NCI-H1436 treated with DMSO at 0.1 percent for 48 hours (cell line): ENCODE measurements at places on chromosomes 7 and 10.

DNA sequence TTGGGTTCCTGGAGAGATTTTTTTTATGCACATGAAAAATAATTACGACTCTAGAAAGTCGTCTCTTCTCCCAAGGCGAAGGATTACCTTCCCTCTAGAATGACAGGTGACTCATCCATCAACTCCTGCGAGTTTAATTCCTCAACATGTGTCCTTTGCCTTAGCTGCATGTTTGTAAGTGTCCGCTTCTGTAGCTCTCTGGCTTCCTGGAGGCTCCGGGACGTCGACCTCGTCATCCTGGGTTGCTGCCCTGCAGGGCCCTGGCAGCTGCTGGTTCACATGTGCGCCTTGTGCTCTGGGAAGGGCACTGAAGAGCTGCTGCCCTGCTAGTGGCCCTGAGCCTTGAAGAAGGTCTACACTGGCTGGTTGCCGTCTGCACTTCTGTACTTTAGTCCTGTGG, 210.2 kb downstream of the MLLT10 start:
- no peak for DNase-seq

DNA sequence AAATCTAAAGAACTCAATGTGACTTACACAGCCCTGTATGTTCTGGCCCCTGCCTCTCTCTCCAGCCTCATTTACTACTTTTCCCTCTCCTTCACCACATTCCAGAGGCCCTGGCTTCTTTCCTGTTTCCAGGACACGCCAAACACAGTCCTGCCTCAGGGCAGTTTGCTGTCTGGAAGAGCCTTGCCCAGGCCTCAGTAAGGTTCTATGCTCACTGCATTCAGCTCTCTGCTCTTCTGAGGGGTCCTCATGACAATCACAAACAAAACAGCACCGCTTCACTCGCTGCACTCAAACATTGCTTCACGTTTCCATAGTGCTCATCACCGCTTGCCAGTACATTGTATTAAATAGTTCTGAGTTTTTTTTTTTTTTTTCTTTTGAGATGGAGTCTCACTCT, 35.1 kb upstream of the GARS1 start:
- DNase-seq: no peak

GRCh38 chr10:71726580-71727104, 7.1 kb upstream of the C10orf105 start:
- no peak for DNase-seq

GRCh38 chr10:1123972-1124371, 67.8 kb downstream of the WDR37 start:
- DNase-seq: no peak

DNA sequence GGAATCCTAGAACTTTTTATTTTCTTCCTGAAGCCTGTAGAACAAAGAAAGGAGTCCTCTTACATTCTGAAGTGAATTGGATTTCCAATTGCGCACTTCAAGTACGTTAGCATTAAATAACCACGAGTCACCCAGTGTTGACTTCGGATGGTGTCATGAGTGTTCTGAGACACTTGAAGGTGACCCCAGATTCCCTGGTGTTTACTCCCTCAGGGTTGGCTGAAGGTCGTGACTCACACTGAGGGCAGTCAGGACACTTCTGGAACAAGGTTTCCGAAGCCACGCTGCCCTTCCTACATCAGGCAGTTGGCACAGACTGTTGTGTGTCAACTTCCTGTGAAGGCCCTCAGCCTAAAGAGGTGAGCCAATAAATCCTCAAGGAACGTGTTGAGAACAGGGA, 186.6 kb upstream of the CELF2 start:
- DNase-seq: no peak

DNA sequence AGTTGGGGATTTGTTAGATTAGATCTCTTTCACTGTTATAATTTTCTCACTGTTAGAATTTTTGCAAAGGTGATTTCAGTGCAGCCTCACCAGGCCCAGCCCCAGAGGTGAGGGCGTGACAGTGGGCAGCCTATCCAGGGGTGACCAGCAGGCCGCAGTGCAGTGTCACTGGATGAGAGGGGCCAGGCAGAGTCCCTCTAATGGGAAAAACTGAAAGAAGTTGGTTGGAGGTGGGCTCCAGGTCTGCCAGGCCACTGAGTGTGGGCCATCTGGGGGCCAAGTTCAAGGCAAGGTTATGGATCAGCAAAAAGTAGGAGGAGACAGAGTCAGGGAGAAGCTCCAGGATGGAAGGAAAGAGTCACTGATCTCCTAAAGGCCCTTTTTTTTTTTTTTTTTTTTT, 90.5 kb upstream of the SDK1 start:
- no peak for DNase-seq

GRCh38 chr10:8235253-8236027, 181.0 kb downstream of the GATA3 start:
- no peak for DNase-seq

DNA sequence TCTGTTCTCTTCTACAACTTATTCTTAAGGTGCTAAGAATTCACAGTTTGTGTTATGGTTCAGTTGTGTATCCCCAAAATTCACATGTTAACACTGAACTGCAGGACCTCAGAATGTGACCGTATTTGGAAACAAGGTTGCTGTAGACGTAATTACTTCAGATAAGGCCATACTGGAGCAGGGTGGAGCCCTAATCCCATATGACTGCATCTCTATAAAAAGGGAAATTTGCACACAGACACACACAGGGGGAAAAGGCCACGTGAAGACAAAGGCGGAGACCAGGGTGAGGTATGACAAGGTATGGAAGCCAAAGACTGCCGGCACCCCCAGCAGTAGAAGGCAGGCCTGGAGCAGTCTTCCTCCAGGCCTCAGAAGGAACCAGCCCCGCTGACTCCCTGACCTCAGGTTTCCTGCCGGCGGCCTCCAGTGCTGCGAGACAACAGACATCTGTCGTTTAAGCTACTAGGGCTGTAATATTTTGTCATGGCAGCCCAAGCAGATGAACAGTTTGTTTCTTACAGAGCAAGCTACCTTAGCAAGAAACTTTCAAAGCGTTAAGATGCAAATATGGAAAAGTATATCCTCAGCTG, 98.7 kb downstream of the PROSER2 start:
- no peak for DNase-seq

DNA sequence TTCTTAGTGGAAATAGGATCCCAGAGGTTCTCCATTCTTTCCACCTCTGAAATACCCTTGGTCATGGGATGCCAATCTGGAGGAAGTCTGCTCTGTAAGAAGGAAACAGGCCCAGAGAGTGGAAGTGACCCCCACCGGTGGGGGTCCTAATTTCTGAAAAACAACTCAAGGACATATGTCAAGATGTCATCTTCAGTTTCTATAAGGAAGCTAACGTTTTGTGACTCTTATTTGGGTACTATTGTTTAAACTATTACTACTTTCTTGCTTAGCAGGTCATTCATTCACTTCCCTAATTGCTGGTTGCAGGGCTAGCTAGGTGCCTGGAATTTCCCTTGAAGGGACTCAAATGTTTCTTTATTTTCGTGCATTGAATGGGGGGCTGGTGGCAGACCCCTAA, 1.9 kb upstream of the ZNF775 start:
- no peak for DNase-seq

GRCh38 chr10:125003901-125004467, 62.1 kb downstream of the ZRANB1 start:
- no peak for DNase-seq

DNA sequence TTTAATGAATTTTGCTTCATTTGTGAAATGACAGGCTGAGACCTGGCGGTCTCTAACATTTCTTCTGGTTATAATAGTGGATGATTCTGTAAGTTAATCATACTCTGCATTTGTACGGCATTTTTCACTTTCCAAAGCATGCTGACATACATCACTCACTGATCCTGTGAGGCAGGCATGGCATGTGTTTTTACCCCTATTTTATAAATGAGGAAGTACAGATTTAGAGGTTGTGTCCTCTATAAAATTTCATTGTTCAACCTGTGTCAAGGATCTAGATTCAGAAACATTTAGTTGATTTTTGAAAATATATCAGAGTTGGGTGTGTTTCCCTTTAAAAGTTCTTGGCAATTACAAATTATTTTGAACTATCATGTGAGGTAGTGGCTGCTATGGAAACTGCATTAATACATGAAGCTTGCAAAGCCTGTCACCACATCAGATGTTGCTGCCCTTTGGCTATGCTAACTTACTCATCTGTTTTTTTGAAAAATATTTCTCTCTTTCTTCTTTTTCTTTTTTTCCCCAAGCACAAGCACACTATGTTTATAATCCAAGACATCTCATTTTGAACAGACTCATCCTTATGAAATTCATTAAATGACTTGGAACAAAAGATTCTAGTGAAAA, 172.7 kb downstream of the GNAI1 start:
- no peak for DNase-seq

DNA sequence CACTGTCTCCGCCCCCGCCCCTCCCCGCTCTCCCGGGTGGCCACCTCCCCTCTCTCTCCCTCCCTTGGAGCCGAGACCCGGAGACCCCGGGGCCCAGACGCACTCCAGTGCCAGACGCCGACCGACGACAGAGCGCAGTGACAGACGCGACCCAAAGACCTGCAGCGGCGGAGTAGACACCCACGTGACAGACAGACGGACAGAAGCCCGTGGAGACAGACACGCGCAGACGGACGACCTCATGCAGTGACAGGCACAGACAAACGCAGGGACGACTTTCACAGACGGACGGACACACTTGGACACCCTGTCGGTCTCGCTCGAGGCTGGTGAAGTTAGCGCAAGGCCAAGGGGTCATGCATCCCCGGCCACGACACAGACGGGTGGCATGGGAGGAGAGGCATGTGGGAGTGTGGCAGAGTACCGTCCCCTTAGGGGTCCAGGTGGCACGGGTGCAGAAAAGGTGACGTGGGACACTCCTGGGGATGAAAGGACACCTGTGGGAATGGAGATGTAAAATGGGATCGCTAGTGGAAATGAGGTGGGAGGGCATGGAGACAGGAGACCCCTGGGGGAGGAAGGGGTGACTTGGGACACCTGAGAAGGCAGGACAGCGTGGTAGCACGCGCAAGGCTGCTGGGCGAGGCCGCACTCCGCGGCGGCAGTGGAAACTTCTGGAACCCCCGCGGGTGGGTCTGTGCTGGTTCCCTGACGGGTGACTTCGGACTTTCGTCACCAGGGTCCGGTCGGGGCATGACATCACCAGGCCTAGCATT, 456 bp upstream of the ACHE start:
- no peak for DNase-seq

- no peak for DNase-seq
These were observed 78.1 kb downstream of the CDK1 start for GRCh38 chr10:60856405-60856804.

GRCh38 chr10:86944031-86944419, 13.4 kb downstream of the MMRN2 start:
- DNase-seq: no peak

- DNase-seq: no peak
These were observed 102.6 kb upstream of the HABP2 start for GRCh38 chr10:113450046-113450804.
